NCI-H2227 treated with DMSO at 0.1 percent for 48 hours (cell line): ENCODE measurements at places on chromosomes 12 and 14.

DNA sequence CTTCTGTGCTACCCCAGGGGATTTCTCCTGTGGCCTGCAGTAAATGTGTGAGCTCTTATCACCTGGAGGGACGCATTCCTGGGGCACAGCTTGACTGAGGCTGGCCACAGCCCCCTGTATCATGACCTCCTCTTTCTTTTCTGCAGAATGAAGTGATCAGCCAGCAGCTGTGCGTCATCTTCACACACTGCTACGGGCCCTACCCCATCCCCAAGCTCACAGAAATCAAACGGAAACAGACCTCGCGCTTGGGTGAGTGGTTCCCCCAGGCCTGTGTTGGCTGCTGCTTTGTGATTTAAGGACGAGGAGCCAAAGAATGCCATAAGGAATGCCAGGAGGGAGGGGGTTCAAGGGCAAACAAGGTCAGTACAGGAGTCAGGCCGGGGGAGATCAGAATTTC, 50.5 kb upstream of the PWP1 start:
- peak; percentile 37 for DNase-seq

- no peak for DNase-seq
Observed at GRCh38 chr12:52300796-52301691, 9.7 kb upstream of the KRT81 start.

DNA sequence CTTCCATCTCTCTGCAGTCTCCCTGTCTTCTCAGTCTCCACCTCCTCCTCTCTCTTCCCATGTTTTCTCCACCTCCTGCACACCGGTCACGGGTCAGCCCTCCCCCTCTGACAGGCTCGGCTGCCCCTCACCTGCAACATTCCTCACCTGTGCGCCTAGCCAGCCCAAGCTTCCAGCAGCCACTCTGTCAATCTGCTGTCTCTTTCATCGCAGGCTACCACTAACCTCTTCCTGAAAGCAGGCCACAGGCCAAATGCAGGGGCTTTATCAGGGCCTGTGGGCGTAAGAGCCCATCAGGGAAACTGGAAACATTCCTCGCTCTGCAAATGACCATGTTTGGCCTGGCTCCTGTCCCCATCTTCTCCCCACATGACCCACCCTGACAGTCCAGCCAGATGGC, 34.5 kb downstream of the CMKLR1 start:
- no peak for DNase-seq

DNA sequence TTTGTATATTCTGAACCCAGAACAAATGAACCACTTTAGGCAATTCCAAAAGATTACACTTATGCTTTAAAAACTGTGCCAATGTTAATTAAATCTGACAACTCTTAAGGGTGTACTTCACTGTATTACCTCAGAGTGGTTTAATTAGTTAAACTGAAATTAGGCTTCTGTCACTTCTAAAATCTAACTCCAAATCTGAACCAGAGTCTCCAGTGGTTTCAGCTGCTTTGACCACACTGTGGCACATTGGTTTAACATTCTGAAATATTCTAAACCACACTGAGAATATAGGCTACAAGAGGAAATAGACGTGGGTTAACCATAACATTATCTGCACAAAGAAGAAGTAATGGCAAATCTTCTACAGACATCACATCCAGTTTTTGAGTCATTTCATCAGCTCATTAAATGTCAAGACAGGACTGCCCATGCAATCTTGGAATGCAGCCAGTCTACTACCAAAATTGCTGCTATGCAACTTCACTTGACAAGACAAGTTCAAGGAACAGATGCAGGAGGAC, 94.8 kb downstream of the LRP6 start:
- DNase-seq = no peak

- no peak for DNase-seq
Observed at GRCh38 chr14:26687301-26687837, 89.5 kb upstream of the NOVA1 start.

- no peak for DNase-seq
Observed at GRCh38 chr12:34603382-34604035, 581.2 kb downstream of the ALG10 start.

GRCh38 chr14:93220509-93220908, 13.5 kb downstream of the UBR7 start:
- DNase-seq = no peak

GRCh38 chr12:63802012-63802608, 22.4 kb downstream of the RXYLT1 start:
- peak; percentile 70 for DNase-seq

GRCh38 chr14:81449114-81449513, 49.0 kb upstream of the STON2 start:
- no peak for DNase-seq

- peak; percentile 76 for DNase-seq
Observed at GRCh38 chr12:130715998-130716968, at the start of gene RIMBP2. Gene RIMBP2, minus strand, starts transcription at chr12:130716299. Its CDS starts 237,286 bp downstream, at chr12:130479013.

DNA sequence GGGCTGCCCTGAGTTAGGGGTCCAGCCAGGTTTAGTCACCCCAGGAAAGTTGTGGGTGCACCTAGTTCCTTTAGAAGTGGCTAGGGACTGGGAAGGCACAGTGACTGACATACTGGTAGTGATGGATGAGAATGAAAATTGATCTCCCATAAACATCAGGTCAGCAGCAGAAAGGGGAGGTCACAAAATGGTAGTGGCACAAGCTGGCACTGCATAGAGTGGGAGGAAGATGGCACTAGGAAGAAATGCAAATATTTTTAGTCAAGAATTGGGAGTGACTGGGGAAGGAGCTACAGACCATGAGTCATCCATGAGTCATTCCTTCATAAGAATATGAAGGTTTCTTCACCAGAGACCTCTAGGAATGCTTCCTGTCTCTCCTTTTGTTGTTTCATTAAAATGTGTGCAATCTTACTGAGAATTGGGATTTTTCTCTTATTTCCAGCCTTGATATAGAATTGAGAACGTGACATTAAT, 198.3 kb upstream of the AMIGO2 start:
- DNase-seq = no peak

DNA sequence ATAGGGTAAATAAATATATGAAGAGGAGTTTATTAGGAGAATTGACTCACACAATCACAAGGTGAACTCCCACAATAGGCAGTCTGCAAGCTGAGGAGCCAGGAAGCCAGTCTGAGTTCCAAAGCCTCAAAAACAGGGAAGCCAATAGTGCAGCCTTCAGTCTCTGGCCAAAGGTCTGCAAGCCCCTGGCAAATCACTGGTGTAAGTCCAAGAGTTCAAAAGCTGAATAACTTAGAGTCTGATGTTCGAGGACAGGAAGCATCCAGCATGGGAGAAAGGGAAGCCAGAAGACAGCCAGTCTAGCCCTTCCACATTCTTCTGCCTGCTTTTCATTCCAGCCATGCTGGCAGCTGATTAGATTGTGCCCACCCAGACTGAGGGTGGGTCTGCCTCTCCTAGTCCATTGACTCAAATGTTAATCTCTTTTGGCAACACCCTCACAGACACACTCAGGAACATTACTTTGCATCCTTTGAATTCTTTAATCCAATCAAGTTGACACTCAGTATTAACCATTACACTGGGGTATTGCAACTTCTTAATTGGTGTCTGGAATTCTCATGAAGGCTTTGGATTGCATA, 736.5 kb upstream of the LMO3 start:
- no peak for DNase-seq

- no peak for DNase-seq
Observed at GRCh38 chr14:54719406-54719805, 152.5 kb downstream of the SAMD4A start.

DNA sequence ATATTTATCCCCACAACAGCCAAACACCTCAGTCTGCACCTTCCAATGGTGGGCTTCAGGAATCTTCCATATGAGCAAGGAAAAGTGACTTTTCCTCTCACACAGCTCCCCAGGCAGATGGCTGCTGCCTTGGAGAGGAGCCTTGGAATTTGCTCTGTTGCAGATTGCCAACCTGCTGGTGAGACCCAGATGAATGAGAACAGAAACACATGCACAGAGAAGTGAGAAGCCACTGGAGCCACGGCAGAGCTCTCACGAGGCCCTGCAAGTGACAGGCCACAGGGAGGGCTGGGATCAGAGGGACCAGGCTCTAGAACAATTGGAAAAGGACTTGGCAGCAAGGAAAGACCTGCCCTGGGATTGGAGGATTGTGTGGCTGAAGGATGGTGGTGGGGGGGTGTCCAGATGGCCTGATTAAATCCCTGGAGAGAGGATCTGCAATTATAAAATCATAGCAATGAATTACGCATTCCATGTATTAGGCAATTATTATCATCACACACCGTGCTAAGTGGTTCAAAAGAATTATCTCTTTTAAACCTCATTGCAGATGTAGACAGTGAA, 84.9 kb upstream of the PWP1 start:
- DNase-seq = no peak

DNA sequence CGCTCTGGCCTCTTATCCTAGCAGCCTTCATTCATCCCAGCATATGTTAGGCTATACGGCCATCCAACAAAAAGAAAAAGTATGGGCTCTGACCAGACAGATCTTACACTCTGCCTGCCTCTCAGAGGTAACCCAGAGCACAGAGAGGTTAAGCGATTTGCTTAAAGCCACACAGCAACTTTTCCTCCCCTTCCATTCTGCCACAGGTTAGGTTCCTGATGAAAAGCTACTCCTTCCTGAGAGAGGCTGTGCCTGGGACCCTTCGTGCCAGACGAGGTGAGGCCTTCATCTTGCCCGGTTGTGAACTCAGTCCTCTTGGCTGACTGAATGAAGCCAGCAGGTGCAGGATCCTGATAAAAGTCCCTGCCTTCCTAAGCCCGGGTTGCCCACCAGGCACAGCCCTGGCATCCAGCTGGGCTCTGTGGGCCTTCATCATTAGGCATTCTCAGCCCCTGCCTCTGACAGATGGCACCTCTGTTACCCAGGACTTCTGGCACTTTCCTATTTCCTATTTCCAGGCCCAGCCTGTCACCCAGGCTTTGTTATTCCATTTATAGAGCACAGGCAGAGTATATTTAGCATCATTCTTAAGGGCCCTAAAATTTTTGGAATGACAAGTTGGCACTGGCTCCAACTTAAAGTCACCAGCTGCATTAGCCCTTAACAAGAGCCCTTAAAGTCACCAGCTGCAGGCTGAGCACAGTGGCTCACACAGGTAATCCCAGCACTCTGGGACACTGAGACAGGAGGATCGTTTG, 12.8 kb downstream of the SOAT2 start:
- DNase-seq = no peak

- DNase-seq = no peak
Observed at GRCh38 chr12:123905319-123905925, 67.2 kb downstream of the CCDC92 start.

- no peak for DNase-seq
Observed at GRCh38 chr12:53227341-53227740, 4.7 kb downstream of the RARG start.

GRCh38 chr12:131863711-131864396, 30.6 kb upstream of the ULK1 start:
- DNase-seq = no peak

DNA sequence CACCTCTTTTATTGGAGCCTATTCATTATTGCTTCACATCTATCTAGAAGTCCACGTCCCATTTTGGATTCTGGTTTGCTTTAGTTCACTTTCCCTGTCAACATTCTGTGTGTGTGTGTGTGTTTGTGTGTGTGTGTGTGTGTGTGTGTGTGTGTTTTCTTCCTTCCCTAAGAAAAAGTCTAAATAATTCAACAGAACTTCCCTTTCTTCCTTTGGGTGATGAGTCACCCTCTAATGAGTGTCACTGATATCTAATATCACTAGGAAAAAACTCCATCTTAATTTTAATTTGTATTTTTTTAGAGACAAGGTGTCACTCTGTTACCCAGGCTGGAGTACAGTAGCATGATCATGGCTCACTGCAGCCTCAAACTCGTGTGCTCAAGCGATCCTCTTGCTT, 234.2 kb downstream of the TTC8 start:
- no peak for DNase-seq

DNA sequence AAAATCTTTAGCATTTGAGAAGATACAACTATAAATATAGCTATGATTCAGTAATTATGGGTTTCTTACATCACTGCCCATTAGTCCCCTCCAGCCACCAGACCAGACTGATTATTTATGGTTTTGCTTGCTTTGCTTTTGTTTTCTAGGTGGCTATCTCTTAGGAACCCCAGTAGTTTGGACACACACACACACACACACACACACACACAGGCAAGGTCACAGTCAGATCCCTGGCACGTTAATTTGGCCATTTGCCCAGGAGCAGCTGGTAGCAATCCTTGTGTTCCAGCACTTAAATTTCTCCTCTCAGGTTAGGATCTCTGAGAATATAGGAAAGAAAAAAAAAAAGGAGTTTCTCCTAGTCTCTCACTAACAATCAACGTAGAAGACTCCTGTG, 90.2 kb upstream of the RESF1 start:
- peak; percentile 79 for DNase-seq

GRCh38 chr14:58639842-58640484, 2.2 kb downstream of the DACT1 start:
- peak; percentile 70 for DNase-seq

- no peak for DNase-seq
Observed at GRCh38 chr12:124861898-124862676, 1.6 kb downstream of the SCARB1 start.

DNA sequence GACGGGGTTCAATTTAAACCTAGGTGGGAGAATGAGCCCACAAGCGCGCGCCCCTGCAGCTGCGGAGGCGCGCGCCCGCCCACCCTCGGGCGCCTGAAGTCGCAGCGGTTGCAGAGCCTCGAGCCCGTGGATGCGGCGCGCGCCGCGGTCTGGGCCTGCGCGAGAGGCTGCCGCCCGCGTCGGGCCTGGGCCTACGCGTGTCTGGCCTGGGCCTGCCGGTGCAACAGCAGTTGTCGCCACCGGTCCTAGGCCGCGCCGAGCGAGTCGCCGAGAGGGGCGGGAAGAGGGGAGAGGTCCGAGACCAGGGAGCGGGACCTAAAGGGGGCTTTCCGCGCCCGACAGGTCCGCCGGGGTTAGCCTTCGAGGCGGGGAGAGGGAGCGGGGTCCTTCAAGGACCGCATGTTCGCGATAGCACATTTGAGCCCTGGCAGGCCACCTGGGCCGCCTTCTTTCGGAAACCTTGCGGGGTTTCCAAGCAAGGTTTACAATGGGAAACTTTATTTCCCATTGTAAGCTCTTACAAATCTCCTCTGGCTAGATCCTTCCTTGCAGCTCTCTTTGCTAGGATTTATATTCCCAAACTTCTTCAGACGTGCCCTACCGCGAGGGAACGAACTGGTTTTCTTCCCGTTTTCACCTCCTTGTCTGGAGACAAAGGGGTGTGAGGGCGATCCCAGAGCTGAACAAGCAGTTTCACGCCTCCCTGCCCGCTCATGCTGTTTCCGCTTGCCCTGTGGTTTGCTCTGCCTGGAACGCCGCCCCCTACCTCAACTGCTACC, 6.8 kb downstream of the SIX6 start:
- DNase-seq = no peak

DNA sequence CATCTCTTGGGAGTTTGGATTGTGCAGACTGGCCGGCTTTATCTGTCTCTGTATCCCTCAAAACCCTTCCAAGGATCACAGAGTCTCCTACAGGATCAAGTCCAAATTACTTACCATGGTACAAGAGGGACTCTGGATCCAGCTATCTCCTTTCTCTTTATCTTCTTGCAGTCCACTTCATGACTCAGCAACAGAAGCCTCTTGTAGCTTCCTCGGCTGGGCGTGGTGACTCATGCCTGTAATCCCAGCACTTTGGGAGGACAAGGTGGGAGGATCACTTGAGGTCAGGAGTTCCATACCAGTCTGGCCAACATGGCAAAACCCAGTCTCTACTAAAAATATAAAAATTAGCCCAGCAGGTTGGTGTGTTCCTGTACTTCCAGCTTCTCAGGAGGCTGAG, 189.7 kb downstream of the BCAT1 start:
- no peak for DNase-seq
